ENCODE measurements at places on chromosomes 11 and 22.

- DNase-seq = no peak
These were observed 95.9 kb downstream of the BLID start for GRCh38 chr11:122019908-122020694.

GRCh38 chr11:16876053-16876752 is 137.8 kb downstream of the C11orf58 start:
- DNase-seq = no peak

DNA sequence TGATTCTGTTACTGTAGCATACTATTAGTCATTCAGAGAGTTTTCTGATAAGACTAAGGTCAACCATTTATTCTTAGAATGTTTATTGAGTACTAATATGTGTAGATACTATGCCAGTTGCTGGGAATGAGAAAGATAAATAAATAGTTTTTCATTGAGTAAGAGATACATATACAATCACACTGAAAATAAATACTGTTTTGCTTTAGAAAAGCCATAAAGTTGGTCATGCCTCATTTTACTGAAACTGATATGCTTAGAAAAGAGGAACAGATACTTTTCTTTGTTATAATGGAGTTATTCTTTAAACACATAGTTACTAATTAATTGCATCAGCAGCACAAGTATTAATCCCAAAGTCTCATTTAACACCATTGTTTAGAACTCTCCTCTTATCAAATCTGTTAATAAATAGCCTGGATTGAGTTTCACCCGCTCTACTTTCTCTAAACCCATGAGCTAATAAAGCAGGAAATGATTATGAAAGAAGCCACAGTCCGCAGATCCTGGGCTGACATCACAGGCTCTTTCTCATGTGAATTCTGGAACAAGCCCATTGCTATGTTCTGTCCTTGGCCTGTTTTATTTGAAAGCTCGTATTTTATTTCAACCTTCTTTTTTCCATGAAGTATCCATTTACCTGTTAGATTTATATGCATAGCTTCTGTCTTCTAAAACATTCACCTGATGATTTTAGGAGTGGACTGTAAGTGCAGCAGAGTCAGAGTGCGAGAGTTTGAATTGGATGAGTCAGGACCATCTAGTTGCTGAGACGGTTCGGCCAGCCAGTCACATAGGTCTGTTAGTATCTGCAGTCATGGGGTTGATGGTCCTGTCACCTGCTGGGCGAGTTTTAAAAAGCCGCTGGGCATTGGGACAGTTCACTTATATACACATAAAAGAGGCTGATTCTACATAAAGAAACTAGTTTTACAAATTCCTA is 35.5 kb downstream of the PIWIL4 start:
- peak; percentile 4 for DNase-seq

- DNase-seq = no peak
These were observed 24.9 kb upstream of the EMSY start for GRCh38 chr11:76419896-76420295.

DNA sequence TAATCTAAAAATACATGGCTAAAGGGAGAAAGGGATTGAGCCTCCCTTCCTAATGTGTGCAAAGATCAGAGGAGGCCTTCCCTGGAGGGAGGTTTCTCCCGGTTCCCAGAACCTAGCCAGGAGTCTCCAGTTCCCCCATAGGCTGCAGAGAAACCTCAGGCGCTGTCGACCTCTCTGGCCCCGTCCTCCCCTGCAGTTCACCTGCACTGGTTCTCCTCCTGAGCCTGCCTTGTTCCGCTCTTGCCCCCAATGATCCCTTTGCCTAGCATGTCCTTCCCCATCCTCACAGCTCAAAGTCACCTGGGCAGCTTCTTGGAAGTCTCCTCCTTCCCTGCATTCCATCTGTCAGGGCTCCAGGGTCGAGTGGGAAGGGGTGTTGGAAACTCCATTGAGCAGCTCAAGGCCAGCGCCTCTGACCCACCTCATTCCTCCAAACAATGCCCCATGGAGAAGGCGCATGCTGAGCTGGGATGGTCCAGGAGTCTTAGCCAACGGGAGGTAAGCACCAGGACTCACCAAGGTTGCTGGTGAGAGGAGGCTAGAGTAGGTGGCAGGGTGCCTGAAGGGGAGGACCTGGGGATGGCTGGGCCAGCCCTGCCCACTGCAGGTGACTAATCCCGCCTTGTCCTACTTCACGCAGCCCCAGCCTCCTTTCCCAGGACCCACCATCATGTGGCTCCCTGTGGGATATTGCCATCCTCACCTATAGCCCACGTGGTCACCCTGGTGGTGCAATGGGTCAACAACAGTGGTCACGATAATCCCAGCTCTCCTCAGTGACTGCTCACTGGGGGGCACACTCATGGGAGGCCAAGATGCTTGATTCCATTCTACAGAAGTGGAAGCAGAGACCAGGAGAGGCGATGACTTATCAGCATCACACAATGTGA is 15.4 kb downstream of the RSPH14 start:
- no peak for DNase-seq

GRCh38 chr11:108895579-108896480 is 231.0 kb downstream of the DDX10 start:
- DNase-seq = no peak

DNA sequence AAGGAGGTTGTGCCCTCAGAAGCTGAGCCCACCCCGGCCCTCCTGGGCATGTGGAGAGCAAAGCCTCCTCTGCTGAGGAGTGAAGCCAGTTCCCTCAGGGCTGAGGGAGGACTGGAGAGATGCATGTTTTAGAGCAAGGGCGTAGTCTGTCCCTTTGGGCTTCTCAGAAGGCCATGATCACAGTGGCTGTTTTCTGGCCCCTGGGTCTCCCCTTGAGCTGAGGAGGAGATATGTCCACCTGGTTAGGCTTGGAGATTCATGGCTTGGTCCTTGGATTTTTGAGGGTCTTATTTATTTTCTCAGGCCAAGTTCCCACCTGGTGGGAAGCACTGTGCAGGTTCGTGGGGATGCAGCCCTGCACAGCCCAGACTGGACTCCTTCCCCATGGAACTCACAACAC is 46.5 kb upstream of the THY1 start:
- no peak for DNase-seq

DNA sequence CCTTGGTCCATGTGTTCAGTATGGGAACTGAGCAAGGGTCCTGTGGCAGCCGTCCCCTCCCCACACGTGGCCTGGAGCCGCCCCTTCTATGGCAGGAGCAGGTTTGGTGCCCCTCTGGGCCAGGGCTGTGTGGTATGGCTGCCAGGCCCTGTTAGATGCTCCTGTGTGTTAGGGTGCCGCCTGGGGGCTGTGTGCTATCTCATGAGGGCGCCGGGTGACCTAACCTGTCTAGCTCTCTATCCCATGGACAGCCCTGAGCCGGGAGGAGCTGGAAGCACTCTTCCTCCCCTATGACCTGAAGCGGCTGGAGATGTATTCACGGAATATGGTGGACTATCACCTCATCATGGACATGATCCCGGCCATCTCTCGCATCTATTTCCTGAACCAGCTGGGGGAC is 34.7 kb downstream of the NAT10 start:
- no peak for DNase-seq

DNA sequence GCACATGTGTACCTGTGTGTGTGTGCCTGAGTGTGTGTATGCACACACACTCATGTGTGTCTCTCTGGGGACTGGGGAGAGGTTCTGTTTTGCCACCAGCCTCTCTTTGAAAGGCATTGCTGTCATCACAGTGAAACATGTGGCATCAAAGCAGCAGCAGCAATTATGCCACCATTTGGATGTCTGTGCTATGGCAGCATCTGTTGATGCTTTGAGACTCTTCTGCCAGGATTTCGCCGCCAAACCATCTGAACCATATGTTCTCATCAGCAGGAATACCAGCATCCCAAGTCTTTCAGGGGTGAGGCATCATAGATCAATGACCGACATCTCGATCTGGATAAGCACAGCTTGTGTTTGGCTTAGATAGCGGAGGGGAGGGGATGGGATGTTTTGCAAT is 168.6 kb downstream of the FAT3 start:
- DNase-seq = no peak

DNA sequence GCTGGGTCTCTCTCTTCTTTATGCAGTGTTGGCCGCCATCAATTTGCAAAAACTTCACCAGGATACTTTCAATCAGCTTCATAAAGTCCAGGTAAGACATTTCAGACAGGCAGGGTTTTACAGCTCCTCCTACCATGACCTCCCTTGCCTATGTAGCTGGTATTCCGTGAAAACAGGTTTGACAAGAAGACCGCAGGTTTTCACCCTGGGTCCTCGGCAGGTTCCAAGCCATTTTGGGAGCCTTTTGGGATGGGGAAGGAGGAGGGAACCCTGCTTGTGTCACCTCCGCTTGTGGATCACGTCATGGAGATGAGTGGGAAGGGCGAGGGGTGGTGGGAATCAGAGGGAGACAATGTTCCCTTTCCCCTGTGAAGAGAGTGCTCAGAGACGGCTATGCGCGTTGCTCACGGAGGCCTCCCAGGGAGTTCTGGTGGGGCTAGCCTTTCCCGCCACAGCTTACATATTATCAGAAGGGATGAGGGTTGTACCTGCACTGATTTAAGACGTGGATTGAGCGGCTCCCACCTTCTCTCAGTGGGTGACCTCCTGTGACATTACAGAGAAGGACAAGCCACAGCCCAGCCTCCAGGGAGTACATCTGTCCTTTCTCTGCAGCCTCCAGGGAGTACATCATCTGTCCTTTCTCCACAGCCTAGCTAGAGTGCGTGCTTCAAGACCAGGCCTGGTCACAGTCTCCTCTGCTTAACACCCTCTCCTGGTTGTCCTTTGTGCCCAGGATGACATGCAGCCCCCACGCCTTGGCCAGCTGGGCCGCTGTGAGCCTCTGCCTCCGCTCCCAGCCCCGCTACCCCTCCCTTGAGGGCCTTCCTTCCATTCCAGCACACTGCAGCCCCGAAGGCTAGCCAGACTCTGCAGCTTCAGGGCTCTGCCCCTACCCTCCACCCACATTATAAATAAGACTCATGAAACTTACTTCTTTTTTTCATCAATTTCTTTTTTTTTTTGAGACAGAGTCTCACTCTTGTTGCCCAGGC is 17.2 kb downstream of the GLB1L3 start:
- no peak for DNase-seq

- DNase-seq = no peak
These were observed 2.9 kb downstream of the YPEL4 start for GRCh38 chr11:57646799-57647303.

- DNase-seq = no peak
These were observed 4.4 kb downstream of the ZDHHC8 start for GRCh38 chr22:20135806-20136602.

DNA sequence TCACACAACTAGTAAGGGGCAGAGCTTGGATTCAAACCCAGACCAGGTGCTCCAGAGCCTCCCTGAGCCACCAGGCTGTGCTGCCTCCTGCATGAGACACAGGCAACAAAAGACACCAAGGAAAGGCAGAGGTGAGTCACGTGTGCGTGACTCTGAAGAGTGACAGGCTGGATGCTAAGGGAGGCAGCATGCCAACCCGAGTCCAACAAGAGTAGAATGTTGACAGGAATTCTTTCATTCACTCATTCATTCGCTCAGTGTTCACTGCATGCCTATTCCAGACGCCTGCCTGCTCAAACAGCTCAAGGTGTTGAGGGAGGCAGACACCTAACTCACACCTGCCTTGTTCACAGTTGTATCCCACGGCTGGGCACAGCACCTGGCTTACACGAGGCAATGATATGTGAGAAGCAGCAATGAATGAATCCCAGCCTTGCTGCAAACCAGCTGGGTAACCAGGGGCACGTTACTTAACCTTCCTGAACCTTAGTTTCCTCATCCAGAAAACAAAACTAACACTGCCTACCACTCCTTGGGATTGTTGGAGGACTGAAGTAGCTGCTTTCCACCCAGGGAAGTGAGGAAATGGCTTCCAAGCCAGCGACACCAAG is 73.8 kb upstream of the ARFGAP3 start:
- no peak for DNase-seq

DNA sequence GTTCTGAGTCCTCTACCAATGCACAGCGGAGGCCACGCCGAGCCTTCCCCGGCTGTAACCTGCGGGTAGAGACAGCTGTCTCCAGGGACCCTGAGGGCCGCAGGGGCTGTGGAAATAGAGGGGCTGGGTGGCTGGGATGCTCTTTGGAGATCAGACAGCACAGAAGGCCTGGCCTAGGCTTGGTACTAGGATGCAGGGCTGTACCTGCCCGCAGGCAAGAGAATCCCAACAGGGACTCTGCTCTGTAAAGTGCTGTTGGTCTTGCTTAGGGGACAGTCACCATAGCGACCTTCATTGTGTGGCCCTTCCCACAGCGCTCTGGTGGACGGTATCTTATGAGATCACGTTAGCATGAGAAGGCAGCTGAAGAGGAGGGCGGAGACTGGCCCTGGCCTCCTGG is 11.3 kb upstream of the KCNJ5 start:
- DNase-seq = no peak

GRCh38 chr11:93526641-93527583 is 16.3 kb downstream of the SMCO4 start:
- no peak for DNase-seq

- no peak for DNase-seq
These were observed 25.7 kb upstream of the LRRC55 start for GRCh38 chr11:57155838-57156607.

DNA sequence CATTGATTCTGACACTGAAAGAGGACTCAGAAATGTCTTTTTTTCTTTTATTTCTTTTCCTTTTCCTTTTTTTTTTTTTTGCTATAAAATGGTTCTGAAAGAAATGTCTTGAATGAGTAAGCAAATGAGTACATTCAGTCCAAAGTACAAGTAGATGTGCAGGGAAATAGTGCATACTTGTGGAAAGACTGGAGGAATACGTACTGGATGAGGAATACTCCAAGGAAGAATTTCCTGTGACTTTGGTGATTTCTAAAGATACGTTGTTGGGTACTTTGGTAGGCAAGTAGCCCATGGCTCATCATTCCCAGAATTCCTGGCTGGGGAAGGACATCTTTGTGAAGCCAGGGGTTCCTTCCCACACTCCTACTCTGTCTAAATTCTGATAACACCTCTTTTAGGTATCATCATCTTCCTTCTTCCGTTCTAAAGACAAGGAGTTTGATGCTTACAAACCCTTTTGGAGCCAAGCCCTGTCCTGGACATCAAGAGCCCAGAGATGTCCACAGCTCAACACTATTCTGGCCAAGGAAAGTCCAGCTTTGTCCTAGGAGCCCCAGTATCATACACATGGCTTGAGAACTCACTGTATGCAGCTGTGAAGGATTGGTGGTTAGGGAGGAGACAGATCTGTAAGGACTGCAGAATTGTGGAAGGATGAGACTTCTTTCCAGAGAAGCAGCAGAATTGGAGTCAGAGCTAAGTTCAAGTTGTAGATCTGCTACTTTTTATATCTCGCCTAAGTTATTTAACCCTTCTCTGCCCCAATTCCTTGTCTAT is 4.8 kb upstream of the NUP98 start:
- DNase-seq = no peak

DNA sequence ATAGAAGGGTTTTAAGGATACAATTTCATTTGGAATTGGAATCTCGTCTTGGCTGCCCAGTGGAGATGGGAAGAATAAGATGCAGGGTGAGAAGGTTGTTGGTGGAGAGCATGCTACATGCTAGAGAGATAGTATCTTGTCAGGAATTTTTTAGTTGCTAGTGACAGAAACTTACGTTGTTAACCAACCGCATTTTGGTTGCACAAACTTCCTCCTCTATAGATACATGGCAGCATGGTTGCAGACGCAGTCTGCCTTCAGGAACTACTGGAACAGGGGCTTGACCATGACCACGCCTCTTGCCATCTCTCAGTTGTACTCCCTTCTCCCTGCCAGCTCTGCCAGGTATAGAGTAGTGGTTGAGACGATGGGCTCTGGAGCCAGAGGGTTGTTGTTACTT is 13.5 kb upstream of the CCDC90B start:
- no peak for DNase-seq

- DNase-seq = no peak
These were observed 162.3 kb downstream of the C11orf87 start for GRCh38 chr11:109584001-109584972.

- DNase-seq = no peak
These were observed 712.8 kb upstream of the CNTN5 start for GRCh38 chr11:98307827-98308491.

All from stimulated activated CD4-positive, alpha-beta T cell treated with anti-CD3 and anti-CD28 coated beads, TNF-alpha, amount 100 ng/mL, for 48 hours (primary cell).